ENCODE measurements at places on chromosomes 3 and 15.

- no peak for DNase-seq
These were observed 13.8 kb downstream of the GRAMD2A start for GRCh38 chr15:72183781-72184164.

- no peak for DNase-seq
These were observed 3.5 kb downstream of the ZNF710 start for GRCh38 chr15:90004671-90005070.

DNA sequence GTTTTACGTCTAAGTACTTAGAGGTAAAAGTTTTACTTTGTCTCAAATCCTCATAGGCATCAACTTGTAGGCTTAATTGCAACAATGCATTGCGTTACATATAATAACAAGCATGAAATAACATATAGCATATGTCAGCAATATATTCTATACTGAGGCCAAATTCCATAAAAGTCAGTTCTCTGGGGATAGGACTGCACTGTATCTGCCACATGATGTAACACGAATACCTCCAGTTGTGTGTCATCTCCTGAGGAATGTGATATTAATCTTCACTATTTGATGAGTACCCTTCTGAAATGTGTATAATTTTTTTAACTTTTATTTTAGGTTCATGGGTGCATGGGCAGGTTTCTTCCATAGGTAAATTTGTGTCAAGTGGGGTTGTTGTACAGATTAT lies 126.4 kb downstream of the IMPG2 start:
- DNase-seq = no peak

DNA sequence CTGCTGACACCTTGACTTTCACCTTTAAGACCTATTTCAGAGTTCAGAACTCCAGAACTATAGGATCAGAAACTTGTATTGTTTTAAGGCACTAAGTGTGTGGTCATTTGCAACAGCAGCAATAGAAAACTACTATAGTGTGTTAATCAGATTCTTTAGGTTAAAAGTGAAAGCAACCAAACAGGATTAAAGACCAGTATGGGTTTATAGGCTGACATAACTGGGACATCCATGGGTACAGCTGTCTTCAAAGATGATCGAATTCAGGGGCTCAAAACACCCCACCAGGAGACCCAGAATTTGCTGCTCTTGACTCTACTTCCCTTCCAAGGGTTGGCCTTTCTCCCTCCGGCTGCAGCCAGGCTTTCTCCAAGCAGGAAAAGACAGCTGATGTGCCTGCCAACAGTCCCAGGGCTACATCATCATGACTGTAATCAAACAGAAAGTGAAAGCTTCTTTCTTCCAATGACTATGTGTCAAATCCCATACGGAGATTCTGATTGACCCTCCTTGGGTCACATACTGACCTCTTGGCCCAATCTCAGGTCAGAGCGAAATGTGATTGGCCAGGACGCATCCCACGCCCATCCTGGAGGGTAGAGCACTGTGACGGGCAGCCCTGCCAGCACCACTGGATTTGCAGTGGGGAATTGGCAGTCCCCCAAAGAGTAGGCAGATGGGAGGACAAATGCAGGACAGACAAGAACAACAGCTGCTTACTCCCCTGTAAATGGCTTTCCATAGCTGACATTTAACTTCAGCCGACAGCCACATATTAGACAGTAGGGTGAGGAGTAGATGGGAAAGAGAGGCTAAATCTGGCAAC lies 51.4 kb upstream of the RNF7 start:
- DNase-seq = no peak

GRCh38 chr3:157318639-157319288 lies 117.9 kb upstream of the PTX3 start:
- DNase-seq = no peak

DNA sequence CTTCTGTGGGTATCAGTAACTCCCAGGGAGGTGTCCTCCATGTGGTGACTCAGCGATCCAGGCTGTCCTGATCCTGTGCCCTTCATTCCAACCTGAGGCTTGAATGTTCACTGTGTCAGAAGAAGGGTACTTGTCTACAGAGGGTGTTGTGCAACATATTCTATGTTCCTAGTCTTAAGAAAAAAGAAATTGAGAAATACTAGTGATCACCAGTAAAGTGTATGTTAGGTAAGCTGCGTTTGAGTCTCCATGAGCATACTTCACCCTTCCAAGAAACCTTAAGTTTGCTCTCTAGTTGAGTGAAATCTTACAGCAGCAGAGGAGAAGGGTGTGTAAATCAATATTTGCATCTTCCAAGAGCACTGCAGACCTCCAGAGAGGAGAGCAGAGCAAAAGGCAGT lies 122.2 kb upstream of the SLC24A5 start:
- DNase-seq = no peak

GRCh38 chr15:69526081-69527061 lies 73.8 kb downstream of the RPLP1 start:
- no peak for DNase-seq

DNA sequence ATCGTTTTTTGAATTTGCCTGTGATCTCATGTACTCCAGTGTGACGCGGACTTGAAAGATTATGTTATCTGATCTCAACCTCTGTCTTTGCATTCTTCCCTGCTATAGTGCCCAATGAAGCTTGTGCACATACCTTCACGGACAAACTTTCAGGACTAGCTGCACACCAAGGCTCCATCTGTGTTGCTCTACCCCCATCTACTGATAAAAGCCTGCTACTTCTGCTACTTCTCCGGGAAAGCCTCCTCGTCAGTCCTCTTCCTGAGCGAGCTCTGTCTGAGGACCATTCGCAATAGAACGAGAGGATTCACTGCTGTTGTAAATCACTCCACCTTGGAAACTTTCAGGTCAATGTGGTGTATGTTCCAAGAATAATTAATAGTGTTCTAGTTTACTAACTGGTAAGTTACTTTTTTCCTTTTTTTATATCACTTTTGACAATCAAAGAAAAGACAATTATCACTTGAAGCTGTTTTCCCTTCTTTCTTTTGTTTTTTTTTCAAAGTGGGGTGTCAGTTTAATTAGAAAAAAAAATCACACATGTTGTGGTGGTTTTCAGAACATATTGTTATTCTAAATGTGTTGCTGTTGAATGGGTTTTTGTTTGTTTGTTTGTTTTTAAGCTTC lies 217.6 kb downstream of the ARRDC4 start:
- DNase-seq = peak; percentile 32

DNA sequence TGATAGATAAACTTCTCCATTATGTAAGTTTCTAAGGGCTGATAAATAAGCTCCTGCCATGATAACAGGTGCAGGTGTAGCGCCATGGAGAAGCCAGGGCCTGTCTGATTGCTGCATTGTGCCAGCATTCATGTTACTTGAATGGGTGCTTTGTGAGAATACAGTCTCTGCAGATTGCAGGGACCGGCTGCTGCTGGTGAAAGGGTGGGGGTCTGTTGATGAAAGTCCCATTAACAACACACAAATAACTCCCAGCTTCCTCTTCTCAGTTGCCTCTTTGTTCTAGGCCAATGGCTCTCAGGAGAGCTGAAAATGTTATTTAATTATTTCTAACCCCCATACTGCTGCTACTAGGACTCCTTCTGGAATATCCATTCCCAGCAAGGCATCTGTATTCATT lies 77.2 kb downstream of the RTP4 start:
- DNase-seq = no peak

DNA sequence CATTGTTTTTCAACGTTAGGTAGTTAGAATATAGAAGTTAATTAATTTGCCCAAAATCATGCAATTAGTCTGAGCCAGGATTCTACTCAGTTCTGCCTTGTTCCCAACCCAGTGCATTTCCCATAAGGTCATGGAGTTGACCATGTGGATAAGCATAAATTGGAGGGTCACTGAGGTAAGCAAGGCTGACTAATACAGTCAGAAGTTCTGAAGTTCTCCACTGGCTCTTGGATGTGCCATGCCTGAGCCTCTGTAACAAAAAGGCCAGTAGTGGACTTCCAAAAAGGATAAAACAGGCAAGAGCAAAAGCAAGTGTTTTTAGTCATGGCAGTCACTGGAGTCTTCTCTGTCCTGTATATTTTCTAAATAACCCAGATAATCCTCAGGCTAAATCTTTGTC lies 124.4 kb upstream of the PHLDB2 start:
- DNase-seq = no peak

DNA sequence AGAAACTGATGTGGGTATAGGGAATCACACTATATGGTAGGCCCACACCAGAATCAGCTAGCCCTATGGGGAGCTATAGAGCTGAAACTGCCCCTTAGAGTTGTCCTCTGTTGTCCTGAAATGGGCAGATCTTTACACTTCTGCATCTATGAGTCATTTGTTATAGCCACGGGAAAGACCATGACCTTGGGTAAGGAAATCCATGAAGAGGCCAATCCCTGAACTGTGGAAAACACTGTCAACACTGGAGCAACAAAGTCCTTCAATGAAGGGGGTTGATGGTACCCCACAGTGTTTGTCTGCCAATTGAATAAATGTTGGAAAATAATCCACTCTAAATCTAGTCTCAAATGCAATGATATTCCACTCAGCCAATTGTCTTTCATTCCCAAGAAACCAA lies 5.2 kb upstream of the CD200R1 start:
- DNase-seq = no peak

GRCh38 chr15:50044904-50045303 lies 74.1 kb downstream of the ATP8B4 start:
- no peak for DNase-seq

DNA sequence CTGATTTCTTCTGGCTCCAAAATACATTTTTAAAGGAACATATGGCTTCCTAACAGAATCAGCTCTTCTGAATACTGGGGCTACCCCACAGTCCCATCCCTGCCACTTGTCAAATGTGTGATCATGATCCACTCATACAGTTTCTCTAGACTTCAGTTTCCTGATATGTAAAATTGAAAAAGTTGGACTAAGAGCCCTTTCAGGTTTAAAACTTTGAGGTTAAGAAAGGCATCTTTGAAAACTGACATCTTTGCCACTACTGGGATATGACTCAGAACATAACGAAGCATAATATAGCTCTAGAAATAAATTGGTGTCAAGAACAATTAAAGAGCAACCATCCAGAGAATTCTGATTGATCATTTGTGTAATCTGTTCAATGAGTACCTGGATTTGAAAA lies 248.3 kb downstream of the IL5RA start:
- no peak for DNase-seq

DNA sequence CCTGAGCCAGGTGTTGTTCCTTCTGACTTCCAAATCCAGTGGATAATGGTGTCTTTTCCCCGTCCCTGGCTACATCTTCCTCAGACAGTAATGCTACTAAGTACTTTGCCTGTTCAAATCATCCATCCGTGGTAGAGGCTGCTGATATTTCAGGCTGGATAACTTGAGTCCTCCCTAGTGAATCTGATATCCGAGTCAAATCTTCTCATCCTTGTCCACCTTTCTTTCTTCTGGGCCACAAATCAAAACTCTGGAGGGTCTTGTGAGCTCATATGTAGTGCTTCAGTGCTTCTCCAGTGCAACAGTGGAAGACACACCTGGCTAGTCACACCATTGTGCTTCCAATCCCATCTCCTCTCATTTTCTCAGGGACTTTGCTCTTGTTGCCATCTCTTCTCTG lies 11.2 kb downstream of the SH3GL3 start:
- DNase-seq = no peak

- no peak for DNase-seq
These were observed 552.4 kb upstream of the CCDC54 start for GRCh38 chr3:106824856-106825255.

DNA sequence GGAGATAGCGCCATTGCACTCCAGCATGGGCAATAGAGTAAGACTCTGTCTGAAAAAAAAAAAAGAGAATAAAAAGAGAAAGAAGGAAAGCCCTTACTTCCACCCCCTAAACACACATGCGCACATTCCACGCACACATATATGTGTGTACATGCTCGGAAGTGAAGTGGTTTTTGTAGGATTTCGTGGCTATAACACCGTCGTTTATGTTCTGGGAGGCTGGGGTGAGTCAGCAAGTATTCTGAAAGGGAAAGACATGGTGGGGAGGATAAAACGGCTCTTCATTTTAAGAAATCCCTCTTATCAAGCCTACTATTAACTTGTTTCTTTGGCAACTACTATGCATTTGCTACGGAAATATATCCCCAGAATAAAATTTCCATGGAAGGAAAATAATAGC lies 422.8 kb upstream of the TBL1XR1 start:
- DNase-seq = no peak

DNA sequence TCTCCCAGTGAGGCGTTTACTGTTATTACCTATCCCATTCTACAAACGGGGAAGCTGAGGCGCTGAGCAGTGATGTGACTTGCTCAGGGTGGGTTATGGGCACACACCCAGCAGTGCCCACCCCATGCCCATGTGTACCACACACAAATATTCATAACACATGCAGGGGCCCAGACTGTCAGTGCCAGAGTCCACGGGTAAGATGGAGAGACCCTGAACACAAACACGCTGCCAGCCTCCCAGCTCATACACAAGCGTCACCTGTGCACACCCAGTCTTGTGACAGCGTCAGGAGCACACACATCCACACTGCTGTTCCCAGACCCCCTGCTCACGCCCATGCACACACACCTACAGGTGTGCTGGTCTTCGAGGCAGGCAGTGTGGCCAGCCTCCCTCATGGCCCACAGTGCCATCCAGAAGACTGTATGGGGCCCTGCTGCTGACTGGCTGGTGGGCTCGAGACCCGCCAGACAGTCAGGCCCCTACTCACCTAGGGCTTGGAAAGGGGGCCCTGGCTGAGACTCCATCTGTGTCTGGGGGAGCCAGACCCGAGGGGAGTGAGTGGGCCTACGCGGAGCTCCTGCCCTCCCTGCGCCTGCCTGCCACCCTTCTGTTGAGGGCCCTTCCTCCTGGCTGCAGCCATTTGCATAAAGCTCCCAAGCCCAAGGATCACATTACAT lies 39.4 kb downstream of the DNAJB8 start:
- no peak for DNase-seq

GRCh38 chr15:63367390-63367789 lies 14.3 kb downstream of the CA12 start:
- DNase-seq = no peak

GRCh38 chr15:79989682-79990081 lies 18.7 kb upstream of the BCL2A1 start:
- DNase-seq = no peak

GRCh38 chr3:16587681-16588060 lies 17.6 kb downstream of the DAZL start:
- DNase-seq = no peak

DNA sequence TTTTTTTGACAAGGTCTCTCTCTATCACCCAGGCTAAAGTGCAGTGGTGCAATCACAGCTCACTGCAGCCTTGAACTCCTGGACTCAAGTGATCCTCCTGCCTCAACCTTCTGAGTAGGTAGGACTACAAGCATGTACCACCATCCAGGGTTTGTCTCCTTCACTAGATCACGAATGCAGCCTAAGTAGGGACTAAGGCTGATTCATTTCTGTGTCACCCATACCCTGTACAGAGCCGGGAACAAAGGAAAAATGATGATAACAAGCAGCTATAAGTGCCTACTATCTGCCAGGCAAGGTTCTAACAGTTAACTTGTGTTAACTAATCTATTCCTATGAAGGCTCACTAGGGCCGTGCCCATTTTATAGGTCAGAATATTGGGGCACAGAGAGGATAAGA lies 7.0 kb downstream of the TMEM40 start:
- DNase-seq = no peak

- DNase-seq = no peak
These were observed 17.4 kb downstream of the NBEAL2 start for GRCh38 chr3:46996689-46997452.

Measured in T1000 (cell line).